ENCODE measurements at places on chromosomes 1 and 21.

- no peak for DNase-seq
Observed at GRCh38 chr1:55617288-55617982, 402.3 kb upstream of the USP24 start.

- DNase-seq: no peak
Observed at GRCh38 chr1:197481101-197481500, 213.0 kb downstream of the CRB1 start.

- no peak for DNase-seq
Observed at GRCh38 chr1:25683731-25684130, 67.1 kb downstream of the MAN1C1 start.

DNA sequence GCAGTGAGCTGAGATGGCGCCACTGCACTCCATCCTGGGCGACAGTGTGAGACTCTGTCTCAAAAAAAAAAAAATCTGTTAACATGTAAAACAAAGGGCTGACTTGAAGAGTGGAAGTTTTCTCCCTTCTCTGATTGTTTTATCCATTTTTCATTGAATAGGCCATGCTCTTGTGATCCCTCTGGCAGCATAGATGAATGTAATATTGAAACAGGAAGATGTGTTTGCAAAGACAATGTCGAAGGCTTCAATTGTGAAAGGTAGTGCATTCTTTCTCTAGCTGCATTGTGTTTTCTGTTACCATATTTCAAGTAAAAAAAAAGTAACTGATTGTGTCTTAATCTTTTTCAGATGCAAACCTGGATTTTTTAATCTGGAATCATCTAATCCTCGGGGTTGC lies 69.6 kb upstream of the LAMC2 start:
- no peak for DNase-seq

- no peak for DNase-seq
Observed at GRCh38 chr21:32463889-32464300, 51.4 kb downstream of the EVA1C start.

GRCh38 chr1:31745096-31745945 lies 18.8 kb downstream of the ADGRB2 start:
- DNase-seq: peak; percentile 25

- DNase-seq: no peak
Observed at GRCh38 chr1:219801156-219801820, 127.1 kb downstream of the SLC30A10 start.

GRCh38 chr21:35332841-35333426 lies 283.8 kb upstream of the RUNX1 start:
- DNase-seq: no peak

DNA sequence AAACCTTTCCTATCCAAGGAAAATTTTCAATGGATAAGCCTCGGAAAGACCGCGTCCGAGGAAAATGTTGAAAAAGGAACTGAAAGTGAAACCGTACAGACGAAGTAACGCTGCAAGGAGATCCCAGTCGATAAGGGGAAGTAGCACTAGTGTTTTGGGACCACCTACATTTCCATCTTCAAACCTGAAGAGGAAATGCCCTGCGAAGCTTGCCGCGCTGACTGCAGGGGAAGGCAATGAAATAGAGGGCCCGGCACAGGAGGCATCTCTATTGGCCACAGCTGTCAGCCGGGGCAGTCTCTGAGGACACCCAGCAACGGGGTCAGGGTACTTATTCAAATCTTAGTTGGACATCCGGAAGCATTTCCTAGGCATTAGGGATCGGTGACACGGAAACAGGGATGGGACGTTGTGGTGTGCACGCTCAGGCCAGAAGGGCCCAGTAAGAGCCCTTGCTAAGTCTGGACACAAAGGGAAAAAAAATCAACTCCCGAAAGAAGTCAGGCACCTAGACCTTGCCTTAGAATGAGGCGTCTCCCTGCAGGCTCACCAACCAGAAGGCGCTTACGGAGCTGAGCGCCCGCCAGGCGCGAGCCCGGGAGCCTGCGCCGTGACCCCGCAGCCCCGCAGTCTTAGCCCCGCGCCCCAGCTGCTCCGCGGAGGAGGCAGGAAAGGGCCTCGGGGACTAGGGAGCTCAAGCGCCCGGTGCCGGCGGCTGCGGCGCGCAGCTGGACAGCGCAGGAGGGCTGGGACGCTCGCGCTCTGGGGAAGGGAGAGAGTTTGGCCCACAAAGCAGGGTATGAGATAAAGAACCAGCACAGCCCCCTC lies 655 bp downstream of the USF1 start:
- peak; percentile 57 for DNase-seq

DNA sequence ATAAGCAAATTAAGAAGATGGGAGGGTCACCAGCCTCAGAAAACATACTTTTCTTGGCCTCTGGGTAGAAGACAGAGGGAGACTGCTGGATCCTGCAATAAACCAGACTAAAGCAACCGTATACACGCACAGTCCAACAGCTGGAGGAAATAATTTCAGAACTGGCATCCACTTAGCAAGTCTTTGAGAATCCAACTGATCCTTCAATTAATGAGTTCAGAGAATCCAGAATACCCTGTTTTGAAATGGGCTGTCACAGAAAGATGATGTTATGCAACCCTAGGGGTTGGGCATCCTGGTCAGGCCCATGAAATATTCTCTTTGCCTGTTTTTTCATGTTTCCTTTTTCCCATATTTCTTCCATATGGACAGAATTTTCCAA lies 134.0 kb upstream of the MAGI3 start:
- no peak for DNase-seq

DNA sequence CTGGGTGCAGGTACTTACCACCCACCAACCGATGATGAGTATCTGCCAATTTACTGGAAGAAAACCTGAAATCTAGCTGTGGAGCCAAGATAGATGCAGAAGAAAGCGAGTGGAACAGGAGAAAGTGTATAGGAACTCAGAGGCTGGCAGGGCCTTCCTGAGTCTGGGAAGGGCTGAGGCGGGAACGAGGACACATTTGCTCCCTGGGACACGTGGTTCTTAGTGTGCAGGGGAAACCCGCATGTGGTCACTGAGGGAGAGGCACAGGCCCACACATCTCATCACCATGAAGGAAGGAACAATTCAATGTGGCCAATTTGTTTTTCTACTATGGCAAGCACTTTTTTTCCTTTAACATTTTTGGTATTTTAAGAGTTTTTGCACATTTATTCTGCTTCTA lies 8.2 kb downstream of the RYR2 start:
- DNase-seq: no peak

DNA sequence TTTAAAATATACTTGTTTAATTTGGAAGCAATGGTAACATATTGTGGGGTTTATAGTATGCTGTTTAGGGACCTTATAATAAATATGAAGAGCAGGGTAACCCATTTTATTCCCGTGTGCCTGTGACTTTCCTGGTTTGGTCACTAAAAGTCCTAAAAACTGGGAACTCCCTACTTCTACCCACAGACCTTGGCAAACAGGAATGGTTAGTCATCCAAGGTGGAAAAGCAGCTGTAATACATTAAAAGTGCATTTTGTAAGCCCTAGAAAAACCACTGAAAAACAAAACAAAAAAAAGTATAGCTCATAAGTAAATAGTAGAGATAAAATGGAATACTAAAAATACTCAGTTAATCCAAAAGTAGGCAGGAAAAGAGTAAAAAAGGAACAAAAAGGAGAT lies 538.9 kb downstream of the LMO4 start:
- DNase-seq: no peak

DNA sequence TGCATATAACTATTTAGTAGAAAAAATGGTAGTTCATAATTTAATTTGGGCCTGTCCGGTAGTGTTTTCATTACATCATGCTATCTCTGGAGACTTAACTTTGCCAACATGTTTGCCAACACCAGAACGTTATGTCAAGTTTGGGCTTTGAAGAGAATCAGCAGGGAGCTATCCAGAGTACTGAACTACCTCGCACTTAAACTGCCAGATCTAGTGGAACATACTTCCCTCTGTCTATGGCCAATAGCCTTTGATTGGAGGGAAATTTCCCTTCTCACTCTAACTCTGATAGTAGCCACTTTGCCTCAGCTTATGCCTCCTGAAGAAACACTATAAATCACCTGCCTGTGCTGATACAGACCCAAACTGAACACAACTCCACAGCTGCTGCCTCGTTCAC lies 10.0 kb downstream of the LRRC53 start:
- no peak for DNase-seq

GRCh38 chr1:70277875-70278274 lies 56.7 kb downstream of the SRSF11 start:
- no peak for DNase-seq

DNA sequence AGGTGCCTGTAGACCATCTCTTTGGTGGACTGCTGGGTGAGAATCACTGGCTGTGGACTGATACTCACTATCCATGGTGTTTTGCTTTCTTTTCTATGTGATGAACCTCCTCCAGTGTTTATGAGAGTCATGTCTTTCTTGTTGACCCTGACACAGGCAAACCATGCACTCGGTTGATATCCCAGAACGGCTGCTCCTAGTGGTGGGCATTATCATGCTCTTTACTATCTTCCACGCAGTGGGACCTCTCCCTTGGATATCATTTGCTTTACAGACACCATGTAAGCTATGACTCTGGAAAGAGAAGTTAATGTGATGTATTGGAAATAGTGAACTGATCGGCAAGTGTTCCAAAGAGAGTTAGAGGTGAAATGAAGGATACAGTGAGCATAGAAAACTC lies 1455.6 kb downstream of the BRINP3 start:
- DNase-seq: no peak

GRCh38 chr1:165296205-165296604 lies 60.3 kb downstream of the LMX1A start:
- DNase-seq: no peak

GRCh38 chr1:149963358-149963757 lies 26.7 kb upstream of the MTMR11 start:
- no peak for DNase-seq

DNA sequence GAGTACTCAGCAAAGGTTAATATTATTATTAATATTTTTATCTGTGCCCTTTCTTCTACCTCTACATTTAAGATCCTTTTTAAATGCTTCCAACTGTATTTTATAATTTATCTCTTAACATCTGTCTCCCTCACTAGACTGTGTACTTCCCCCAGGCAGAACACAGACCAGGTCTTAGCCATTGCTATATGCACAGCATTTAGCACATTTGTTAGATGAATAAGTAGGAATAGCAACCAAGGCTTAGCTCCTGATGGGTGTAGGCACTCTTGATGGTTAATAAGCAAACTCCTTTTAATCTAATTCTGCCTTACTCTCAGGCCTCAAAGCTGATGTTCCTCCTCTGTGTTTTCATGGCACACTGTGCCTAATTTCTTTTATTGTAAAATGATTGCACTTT lies 83.7 kb upstream of the GNG12 start:
- DNase-seq: no peak

GRCh38 chr1:33007190-33008050 lies 29.3 kb downstream of the AK2 start:
- DNase-seq: no peak

DNA sequence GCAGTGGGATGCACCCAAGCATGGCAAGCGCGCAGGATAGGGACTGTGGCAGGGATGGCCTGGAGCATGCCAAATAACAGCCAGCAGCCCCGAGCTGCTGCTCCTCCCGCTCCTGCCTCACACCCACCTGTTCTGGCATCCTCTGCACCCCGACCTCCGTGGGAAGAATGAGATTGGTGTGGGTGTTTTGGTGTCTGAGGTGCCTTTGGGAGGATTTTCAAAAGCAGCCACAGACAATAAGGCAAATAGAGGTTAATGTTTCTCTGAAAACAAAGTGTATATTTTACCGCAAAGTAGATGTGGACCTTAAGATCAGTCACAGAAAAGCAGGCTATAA lies 35.5 kb downstream of the IGFN1 start:
- no peak for DNase-seq

DNA sequence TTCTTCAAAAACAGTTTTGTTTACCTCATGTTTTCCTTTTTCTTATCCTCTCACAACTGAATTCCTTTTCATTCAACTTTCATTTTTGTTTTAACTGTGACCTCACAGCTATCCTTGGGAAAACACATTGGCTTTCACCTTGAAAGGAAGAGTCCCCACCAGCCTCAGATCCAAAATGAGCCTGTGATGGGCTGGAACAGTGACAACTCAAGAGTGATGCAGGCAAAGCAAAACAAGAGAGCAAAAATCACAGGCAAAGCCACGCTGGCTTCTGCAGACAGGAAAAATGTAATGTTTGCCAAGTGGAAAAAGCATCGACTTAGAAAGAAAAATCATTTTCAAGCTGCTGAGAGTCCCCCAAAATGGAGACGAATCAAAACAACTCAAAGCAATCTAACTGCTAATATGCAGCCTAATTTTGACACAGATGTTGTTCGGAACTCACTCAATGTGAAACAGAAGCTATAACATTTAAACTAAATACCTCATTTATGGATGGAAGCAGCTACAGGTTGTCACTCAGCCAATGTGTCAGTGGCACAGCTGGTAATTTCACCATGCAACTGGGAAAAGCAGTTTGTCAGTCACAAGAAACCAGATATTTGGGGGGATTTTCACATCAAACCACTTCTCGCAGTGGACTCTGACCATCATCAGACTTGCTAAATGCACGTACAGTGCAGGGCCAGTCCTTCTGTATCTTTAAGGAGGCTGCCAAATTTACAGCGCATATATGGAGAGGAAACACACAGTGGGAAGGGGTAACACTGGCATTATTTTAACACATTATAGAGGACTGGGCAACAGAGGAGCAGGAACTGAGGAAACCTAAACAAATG lies 50.7 kb downstream of the ALG14 start:
- DNase-seq: peak; percentile 64

GRCh38 chr1:31576743-31577455 lies 584 bp downstream of the TINAGL1 start:
- DNase-seq: no peak

- DNase-seq: no peak
Observed at GRCh38 chr1:1344655-1345361, 4.4 kb downstream of the DVL1 start.

DNA sequence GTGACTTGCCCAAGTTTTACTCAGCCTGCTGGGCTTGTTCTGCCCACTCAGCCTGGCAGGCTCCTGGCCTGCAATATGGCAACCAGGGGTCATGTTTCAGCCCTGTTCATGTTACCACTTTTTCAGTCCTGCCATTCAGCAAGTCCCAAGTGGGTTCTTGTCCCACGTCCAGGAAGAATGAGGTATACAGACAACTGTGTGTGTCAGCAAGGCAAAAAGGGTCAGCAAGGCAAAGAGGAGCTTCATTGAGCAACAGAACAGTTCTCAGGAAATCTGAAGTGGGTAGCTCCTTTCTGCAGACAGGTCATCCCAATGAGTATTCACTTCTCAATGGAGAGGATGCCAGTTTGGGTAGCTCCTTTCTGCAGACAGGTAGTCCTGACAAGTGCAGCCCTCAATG lies 1233.3 kb upstream of the B3GALT2 start:
- no peak for DNase-seq
